ENCODE measurements at places on chromosomes 7 and 10.

GRCh38 chr10:110101464-110102144, 93.8 kb downstream of the ADD3 start:
- DNase-seq = no peak

DNA sequence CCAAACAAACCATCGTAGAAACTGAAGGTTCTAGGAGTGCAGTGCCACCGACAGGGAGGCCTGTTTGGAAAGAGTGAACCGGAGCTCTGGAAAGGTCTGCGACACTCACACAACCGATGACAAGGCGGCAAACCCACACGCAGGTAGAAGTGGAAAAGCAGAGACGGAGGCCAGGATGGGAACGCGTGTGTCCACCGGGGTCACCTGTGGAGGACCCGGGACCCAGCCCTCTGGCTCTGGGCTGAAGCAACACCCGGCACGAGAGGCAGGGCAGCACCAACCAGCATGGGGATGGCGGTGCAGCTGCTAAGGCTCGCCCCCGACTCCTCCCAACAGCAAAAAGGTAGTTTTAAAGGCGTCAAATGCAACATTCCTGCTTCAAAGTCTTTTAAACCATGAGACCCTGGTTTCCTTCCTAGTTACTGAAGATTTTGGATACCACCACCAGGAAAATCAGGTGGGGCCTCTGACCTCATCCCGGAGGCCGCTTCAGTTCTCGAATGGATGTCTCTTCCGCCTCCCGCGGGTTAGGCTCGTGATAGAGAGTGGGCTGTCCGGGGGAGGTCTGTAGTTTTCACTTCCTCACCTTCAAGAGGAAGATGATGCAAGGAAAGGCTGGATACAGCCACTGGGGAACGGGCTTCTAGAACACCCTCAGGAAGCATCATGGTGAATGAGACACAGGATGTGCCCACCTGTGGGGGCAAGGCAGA, 115.5 kb downstream of the SMURF1 start:
- DNase-seq = no peak

- no peak for DNase-seq
These were observed 2.2 kb upstream of the LGI1 start for GRCh38 chr10:93755443-93756116.

DNA sequence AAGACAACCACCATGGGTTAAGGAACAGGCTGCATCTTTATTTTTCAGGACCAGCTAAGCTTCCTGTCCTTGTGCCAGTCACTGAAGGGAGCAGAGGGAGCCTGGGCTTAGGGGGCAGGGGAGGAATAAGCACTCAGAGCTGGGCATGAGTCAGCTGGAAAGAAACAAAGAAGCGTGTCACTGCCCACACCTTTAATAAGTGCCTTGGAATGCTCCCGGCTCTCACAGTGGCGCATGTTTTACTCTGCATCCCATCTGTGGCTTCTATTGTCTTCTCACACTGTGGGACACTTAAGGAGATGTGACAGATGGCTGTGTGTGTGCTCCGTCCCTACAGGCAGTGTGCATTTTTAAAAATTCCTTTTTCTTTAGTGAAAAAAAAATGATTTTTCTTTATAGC, 71.7 kb downstream of the MTURN start:
- DNase-seq = no peak

- DNase-seq = no peak
These were observed 72.8 kb downstream of the ALOX5 start for GRCh38 chr10:45446858-45447257.

DNA sequence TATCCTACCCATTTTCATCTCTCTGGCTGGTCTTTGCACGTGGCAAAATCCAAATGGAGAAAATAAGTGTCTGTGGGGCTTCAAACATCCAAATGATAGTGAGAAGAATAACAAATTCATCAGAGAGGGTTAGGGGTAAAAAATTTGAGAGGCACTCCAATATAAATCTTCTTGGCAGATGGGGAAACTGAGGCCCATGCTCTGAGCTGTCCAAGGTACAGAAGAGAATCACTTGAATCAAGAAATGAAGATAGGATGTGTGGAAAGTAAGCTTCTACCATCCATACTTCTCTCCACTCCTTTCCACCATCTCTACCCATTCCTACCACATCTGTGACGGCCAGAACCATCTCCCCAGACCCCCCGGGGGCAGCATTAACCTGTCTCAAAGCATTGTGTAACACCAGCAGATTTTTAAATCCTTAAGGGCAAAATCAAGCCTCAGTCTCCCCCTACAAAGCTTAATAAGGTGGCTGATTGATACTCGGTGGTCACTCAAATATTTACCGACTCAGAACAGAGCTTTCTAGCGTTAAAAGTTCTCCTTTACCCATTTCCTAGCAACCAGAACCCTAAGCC, 818 bp downstream of the GOT1 start:
- DNase-seq = no peak

- DNase-seq = no peak
These were observed 389.4 kb downstream of the SORCS1 start for GRCh38 chr10:106775127-106775526.

DNA sequence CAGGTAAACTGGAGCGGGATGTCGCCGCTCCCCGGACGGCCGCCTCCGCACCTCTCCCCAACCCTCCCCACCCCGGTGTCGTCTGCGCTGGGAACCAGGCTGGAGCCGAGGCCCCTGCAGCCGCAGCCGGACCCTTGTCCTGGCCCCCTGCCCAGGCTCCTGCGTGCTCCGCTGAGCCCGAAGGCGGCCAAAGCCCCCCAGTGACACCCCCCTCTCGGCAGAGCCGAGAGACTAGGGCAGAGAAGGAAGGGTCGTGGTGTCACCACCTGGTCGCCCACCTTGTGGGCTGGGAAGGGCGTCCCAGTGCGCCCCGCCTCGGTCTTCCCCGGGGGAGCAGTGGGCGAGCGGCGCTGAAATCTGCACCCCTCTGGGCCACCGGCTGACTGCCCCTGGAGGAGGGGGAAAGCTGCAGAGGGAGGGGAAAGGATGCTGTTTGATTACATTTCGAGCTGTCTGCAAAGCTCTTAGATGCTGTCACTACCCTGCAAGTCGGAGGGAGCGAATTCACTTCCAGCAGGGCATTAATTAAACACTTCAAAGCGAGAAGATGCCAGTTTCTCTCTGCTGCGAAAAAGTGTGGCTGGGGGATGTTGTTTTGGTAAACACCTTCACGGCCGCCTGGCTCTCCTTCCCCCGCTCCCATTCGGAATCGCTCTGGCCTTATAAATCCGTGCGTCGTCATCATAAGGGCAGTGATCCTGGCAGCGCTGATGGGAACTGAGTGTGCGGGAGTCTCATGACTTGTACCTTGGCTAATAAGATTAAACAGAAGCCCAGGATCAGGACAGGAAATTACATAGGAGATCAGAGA, 622 bp downstream of the DYNC1I1 start:
- no peak for DNase-seq

GRCh38 chr7:2523941-2524807, 4.6 kb downstream of the LFNG start:
- DNase-seq = peak; percentile 74

DNA sequence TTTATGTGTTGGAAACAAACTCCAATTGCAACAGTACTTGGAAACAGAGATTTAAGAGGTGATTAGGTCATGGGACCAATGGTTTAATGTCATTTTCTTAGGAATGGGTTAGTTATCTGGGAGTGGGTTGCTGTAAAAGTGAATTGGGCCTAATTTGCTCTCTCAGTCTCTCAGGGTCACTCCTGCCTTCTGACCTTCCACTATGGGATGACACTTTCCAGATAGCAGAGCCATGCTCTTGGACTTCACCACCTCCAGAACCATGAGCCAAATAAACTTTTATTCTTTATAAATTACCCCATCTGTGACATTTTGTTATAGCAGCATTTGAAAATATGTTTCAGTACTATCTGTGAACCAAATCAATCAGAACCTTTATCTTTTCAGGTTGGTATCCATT, 1509.1 kb downstream of the REEP3 start:
- no peak for DNase-seq

DNA sequence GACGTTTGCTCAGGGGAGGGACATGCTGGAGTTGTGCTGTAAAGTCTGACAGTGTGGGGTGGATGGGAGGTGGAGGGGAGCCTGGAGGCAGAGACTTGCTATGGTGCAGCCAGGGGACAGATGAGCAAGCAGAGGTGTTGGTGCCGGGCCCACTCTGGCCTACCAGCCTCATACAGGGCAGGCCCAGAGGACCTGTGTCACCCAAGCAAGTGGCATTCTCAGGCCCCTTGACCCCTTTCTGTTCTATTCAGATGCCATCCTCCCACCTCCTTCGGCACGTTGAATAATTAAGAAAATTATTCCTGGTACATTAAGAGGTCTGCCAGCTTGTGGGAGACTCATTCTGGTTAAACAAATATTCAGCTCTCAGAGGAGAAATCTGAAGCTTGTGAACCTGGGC, 8.5 kb downstream of the WDFY4 start:
- DNase-seq = no peak

GRCh38 chr10:79248341-79249185, 98.7 kb upstream of the PPIF start:
- no peak for DNase-seq

DNA sequence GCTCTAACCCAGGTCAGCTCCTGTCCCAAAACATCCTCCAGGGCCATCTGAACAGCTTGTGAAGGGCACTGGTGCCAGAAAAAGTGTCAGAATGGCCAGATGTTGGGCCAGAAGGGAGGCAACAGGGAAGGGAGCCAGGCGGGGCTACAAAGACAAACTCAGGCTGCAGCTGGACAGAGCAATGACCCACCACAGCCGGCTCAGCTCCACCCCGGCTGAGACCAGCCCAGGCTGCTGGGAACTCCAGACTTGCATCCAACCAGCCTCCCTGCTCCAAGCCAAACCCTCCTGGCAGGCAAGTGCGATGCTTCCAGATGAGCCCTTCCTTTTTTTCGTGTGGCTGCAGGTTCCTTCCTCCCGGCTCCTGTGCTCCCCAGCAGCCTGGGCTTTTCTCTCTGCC, 466.9 kb downstream of the PTPRN2 start:
- no peak for DNase-seq

DNA sequence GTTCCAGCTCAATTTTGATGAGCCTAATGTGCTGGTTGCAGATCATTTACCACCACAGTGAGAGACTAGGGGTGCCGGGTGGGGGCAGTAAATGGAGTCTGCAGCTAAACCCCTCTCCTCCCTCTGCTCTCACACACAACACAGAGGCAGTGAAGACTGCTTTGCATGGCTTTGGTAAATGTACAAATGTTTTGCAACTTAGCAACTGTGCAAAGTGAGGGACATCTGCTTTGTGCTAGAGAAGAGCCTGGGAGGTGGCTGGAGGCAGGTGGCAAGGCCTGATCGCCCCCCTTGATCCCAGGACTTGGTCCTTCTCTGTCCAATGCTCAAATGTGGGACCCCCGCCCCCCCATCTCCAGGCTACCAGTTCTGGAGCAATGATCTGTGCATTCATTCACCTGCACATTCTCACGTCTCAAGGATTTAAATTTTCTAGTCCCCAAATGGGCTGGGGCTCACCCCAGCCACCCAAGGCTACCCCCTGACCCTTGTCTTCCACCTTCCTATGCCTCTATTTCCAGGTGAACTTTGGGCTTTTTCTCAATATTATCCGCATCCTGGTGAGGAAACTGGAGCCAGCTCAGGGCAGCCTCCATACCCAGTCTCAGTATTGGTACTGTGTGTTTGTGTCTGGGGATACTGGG, 11.6 kb downstream of the GHRHR start:
- DNase-seq = no peak

DNA sequence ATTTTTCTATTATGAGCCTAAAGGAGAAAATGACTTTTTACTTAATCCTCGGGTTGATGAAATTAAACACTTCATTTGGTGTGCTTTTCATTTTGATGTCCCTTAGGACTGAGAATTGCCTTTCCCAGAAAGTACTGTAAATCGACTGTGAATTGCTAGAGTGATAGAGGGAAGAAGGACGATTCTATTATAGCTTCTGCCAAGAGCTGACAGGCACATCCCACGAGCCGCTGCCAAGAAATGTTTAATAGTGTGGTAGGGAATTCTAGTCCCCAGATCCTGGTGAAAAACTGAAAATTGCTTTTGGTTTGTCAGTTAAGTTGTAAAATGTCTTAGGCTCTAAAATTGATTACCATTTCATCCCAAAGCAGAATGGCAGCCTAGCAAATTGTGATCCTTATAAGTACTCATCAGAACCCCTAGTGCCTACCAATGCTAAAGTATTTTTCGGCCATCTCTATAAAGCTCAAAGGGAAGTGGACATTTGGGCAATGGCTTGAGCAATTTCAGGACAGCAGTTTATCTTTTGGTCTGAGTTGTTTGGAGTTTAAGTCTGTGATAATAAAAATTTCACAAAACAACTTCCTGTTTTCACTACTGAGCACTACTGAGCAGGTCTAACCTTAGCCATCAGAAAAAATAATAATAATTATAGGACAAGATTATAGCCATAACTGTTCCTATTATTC, 44.6 kb upstream of the HYCC1 start:
- no peak for DNase-seq

DNA sequence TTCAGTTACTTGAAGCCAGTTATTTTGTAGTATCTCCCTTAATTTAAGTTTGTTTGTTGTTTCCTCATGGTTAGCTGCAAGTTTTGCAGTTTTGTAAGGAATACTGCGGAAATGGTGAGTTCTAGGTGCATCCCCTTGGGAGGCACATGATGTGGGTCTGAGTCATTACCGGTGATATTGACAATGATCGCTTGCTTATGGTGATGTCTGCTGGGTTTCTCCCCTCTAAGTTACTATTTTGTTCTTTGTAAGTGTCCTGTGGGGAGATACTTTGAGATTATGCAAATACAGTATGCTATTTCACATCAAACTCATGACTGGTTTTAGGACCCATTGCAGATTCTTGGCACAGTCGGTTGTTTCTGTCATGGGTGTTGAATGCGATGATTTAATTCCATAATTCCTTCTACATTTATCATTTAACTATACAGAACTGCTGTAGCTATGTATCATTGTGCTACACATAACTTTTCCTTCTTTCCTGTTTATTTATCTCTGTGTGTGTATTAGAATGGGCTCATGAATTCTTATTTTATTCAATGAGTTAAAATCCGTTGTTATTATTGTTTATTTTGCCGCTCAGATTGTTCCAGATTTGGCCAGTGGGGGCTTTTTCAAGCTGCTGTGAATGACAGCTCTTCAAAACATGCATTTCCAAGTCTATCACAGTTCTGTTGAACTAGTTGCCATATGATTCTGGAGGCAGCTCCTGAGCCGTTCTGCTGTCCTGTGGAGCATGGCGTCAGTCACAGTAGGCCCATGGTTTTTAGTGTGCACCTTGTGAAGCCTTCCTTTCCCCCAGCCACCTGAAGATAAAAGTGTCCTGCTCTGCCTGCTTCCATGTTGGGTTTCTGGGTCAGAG, 18.4 kb downstream of the TSPAN14 start:
- no peak for DNase-seq

- no peak for DNase-seq
These were observed 17.2 kb upstream of the PSAP start for GRCh38 chr10:71868192-71868697.

- no peak for DNase-seq
These were observed 45.8 kb upstream of the SORBS1 start for GRCh38 chr10:95606922-95607321.

DNA sequence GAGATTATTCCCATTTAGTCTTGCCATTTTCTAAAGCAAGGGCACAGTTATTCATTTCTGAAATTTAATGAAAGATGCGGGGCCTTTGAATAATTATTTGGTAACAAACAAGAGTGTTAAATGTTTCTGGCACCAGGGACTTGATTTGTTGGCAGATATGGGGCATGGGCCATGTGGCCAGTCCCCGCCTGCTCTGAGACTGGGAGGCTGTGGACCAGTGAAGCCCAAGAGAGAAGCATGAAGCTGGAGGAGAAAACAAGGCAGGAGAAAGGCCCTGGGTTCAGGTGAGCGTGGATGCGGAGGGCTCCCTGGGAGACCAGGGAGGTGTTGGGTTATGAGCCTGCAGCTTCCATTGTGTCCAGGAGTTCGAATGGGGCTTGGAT, 378.5 kb downstream of the TCERG1L start:
- DNase-seq = no peak
